AG04449 (cell line): ENCODE measurements at places on chromosomes 12 and 14.

DNA sequence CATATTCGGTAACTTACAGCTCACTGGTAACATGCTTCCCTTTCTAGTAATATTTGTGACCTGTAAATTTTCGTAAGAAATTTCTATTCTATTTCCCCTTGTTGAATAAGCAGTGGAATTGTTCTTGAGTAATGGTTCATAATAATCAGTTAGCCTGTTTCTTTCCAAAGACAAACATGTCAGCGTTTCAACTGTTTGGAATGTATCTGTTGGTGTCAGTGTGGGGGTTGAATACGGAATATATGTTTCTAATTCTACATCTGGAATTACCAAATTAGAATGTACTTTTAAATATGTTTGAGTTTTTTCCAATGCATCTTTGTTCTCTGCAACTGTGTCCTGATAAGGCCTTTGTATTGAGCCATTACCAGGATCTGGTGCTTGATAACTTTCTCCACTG lies 2.0 kb downstream of the BBS10 start:
- DNase-seq, result no peak

DNA sequence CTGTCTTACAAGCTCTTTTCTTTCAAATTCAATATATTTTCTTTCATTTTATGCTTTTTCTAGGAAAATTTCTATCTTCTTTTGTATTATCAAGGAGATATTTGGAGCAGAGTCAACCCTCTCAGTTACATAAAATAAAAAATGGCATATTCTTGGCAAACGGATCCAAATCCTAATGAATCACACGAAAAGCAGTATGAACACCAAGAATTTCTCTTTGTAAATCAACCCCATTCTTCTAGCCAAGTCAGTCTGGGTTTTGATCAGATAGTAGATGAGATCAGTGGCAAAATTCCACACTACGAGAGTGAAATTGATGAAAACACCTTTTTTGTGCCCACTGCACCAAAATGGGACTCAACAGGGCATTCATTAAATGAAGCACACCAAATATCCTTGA lies 20.6 kb downstream of the PIK3C2G start:
- no peak for DNase-seq

DNA sequence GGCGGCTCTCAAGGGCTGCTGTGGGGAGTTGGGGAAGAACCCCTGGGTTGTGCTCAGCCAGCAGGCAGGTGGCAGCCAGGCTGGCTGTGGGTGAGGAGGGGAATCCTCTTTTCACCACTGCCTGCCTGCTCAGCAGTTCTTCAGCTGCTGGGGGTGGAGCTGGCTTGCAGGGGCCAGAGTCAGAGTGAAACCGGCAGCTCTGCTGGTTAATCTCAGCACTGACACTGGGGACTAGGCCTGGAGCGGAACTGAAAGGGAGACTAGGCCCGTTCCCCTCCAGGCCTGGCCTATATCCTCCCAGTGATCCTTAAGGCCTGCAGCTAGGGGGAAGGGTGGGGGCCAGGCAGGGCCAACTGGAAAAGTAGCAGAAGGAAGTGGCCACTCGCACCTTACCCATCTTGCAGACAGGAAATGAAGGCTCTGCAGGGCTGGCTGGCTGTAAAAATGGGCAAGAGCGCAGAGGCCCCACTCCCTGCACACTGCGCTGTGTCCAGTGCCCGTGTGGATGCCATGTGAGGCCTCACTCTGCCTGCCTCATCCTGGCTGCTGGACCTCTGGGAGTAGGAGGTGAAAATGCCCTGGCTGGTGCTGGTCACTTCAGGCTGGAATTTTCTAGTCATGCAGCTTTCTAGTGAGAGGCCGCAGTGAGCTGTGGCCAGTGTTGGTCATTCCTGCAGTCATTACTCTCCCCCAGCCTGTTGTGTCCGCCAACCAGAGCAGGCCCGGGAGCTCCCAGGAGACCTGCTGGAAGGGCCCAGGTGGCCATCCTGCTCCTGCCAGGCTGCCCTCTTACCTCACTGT lies 39.4 kb downstream of the SH2B3 start:
- no peak for DNase-seq

DNA sequence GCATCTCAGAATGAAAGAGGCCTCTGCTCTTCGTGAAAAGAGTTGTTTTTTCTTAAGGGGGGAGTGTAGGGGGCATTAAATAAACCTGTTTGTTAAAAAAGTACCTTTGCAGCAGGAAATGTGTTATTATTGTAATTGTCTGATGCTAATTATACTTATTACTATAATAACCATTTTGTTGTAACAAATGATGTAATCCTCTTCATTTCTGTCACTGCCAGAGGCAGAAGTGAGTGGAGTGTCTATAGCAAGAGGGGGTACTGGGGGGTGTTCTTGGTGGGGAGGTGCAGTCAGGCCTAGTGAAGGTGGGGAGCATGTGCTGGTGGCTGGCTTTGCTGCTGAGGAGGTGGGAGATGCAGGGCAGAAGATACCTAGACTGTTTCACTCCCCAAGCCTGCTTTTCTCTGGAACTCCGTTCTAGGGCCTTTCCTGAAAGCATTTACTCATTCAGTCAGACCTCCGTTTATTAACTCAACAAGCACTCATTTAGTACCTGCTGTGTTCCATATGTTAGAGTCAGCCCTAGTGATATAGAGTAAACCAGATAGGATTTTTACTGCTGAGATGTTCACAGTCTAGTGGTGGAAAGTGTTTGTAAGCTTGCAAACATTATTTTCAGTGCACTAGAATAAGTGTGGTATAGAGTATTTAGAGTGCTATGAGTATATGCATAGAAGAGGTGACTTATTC lies 77.5 kb upstream of the CISTR start:
- DNase-seq, result no peak

DNA sequence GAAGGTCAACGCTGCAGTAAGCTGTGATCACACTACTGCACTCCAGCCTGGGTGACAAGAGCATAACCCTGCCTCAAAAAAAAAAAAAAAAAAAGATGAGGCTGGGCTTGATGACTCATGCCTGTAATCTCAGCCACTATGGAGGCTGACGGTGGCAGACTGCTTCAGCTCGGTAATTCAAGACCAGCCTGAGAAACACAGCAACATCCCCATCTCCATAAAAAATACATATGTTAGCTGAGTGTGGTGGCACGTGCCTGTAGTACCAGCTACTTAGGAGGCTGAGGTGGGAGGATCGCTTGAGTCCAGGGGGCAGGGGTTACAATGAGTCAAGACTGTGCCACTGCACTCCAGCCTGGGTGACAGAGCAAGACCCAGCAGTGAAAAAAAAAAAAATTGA lies 50.4 kb downstream of the GXYLT1 start:
- no peak for DNase-seq

DNA sequence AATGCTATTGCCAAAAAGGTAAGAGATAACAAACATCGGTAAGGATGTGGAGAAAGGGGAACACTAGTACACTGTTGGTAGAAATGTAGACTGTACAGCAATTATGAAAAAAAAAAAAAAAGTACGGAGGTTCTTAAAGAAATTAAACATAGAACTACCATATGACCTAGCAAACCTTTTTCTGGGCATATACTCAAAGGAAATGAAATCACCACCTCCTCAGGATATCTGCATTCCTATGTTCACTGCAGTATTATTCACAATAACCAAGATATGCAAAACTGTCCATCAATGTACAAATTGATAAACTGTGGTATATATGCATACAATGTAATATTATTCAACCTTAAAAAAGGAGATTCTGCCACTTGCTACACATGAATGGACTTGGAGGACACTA lies 60.7 kb downstream of the INSM2 start:
- no peak for DNase-seq

DNA sequence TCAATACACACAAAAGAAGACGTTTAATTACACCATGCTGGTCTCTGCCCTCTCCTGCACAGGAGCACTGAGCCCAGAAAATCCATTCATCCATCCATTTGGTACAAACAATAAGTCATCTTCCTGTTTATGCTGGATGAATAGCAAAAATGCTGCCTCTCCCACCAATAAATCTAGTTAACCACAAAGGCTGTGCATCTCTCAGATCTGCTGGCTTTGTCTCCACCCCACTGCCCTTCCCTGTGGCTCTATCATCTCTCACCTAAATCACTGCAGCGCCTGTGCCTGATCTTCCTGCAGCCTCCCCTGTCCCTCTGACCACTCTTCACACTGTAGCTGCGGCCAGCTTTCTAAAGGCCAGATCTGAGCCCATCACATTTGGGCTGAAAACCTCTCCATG lies 72.9 kb upstream of the DDX11 start:
- DNase-seq, result no peak

GRCh38 chr12:74906224-74906623 lies 303.4 kb downstream of the KCNC2 start:
- DNase-seq, result no peak

- no peak for DNase-seq
Observed at GRCh38 chr14:100807979-100808734, 17.8 kb upstream of the MEG3 start.

DNA sequence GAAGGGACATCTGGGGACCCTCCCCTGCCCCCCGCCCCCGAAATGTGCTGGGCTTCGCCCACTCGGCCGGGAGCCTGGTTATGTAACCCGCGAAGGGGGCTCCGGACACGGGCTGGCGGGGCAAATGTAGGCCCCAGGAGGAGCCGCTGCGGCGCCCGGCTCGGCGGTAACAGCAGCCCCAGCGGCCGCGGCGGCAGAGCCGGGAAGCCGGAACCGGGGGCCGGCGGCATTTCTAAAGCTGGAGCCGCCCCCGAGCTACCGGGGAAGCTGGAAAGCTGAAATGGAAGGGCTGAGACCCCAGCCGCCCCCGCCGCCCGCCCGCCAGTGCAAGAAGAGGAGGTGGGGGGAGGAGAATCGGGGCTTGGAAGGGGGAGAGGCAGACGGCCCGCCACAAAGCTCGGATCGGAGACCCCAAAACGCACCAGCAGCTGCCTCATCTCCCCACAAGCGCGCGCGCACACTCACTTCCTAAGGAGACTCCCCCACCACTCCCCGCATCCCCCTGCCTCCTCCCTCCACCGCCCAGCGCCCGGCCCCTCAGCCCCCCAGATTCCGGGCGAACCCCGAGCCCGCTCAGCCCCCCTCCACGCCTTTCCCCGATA lies 1.5 kb downstream of the KDM2B start:
- no peak for DNase-seq
